ENCODE measurements at places on chromosomes 4 and X.

GRCh38 chrX:96982161-96982560, 98.5 kb downstream of the RPA4 start:
- DNase-seq = no peak

GRCh38 chr4:76376534-76376933, 44.4 kb downstream of the CCDC158 start:
- DNase-seq = no peak

GRCh38 chrX:28347476-28347875, 239.8 kb upstream of the IL1RAPL1 start:
- no peak for DNase-seq

DNA sequence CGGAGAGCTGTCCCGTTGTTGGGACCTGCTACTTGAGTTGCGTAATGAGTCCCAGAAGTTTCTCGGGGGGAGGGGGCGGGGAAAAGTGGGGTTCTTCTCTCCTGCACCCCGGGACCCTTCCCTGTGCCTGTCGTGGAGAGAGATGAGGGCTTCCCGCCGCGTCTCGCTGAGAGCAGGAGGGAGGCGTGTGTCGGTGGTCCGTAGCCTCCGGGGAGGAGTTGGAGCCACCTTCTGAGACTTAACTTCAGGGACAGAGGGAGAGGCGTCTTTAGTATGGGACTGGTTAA, 698 bp downstream of the AFF1 start:
- peak; percentile 22 for DNase-seq

GRCh38 chr4:105357258-105357980, 116.4 kb downstream of the PPA2 start:
- DNase-seq = no peak

DNA sequence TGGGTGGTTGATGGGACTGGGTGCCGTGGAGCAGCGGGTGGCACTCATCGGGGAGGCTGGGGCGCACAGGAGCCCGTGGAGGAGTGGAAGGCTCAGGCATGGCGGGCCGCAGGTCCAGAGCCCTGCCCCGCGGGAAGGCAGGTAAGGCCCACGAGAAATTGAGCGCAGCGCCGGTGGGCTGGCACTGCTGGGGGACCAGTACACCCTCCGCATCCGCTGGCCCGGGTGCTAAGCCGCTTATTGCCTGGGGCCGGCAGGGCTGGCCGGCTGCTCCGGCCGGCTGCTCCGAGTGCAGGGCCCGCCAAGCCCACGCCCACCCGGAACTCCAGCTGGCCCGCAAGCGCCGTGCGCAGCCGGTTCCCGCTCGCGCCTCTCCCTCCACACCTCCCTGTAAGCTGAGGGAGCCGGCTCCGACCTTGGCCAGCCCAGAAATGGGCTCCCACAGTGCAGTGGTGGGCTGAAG, 85.1 kb upstream of the FAT4 start:
- DNase-seq = no peak
